Stimulated activated CD8-positive, alpha-beta memory T cell treated with anti-CD3 and anti-CD28 coated beads, Interleukin-2, amount 100 ng/mL, for 1 hour (primary cell): ENCODE measurements at places on chromosomes 12 and 14.

- DNase-seq: no peak
These were observed 215.6 kb downstream of the SLC6A15 start for GRCh38 chr12:84696908-84697540.

DNA sequence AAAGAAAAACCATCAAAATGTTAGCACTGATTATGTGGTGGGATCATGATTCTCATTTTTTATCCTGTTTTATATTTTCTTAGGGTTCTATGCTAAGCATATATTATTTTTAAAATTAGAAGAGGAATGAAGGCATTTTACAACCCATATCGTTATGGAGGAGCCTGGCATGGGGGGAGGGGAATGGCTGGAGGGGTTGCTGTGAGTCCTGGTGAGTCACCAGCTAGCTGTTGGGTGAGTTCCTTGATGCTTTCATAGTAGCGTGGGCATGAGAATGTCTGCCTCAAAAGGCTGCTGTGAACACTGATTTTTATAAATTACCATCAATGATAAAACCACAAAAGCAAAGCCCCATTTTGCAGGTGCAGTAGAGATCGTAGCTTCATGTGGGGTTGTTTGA is 46.9 kb downstream of the C14orf132 start:
- DNase-seq: no peak

- no peak for DNase-seq
These were observed 6.7 kb downstream of the PLD4 start for GRCh38 chr14:104931304-104931770.

DNA sequence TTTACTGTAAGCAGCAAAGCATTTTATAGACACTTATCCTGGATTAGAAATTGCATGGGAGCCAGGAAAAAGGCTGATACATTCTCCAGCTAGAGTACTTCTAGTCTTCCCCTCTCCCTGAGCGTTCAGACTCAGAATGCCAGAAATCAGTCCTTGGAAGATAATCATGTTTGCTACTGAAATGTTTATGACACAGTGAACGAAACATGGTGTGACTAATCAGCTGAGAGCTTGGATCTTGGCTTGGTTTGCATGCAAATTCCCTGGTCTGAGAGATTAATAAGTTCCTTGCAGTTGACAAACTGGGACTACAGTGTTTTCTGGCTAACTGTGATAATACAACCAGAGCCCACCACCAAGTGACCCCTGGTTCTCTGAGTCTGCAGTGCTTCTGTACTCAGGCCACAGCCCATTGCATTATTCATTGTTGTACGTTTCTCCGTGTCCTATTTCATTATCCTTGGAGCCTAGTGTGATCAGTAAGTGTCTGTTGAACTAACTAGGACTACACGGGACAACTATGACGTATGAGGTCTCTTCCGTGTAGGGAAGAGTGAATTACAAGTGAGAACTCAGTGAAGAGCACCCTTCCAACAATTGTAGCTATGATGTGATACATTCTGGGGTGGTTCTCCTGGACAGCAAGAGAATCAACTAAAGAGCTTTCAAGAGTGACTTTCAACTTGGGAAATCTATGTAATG is 34.6 kb upstream of the EVL start:
- DNase-seq: no peak

GRCh38 chr12:1534748-1535147 is 59.6 kb downstream of the FBXL14 start:
- no peak for DNase-seq

GRCh38 chr12:62259631-62259992 is 592 bp upstream of the USP15 start:
- no peak for DNase-seq

DNA sequence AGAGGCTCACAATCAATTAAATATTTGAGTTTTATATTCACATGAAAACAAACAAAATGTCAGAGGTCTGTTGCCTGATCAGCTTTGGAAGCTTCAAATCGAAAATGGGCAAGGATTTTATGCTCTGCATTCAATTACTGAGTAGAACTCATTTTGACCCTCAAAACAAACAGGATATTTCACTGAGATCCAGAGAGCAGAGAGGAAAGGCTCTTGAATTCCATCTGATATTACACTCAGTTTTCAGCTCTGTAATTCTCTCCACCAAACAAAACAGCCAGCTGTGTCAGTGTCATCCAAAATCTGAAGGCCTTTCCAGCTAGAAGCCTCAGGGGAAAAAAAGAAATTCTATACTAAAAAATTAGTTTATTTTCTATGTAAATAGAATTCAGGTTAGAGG is 128.6 kb upstream of the FLRT2 start:
- no peak for DNase-seq

- no peak for DNase-seq
These were observed 61.7 kb upstream of the DDX11 start for GRCh38 chr12:31011746-31012566.

DNA sequence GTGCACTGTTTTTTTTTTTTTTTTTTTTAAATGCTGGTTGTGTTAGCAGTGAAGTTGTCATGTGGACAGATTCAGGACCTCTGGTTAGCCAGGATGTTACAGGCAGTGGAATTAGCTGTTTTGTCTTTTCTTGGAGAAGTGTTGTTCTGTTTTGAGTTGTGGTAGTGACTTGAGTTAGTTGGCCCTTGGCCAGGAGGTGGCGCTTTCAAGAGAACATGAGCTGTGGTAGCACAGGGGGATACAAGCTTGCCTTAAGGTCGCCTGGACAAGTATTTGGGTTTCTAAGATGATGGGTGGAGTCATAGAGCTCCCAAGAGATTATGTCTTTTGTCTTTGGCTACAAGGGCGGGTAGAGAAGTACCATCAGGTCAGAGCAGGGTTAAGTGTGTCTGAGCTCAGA is 33.3 kb upstream of the CCDC198 start:
- DNase-seq: no peak

- no peak for DNase-seq
These were observed 227.1 kb downstream of the MSRB3 start for GRCh38 chr12:65505386-65506121.

GRCh38 chr12:31235868-31236395 is 90.0 kb downstream of the SINHCAF start:
- no peak for DNase-seq

DNA sequence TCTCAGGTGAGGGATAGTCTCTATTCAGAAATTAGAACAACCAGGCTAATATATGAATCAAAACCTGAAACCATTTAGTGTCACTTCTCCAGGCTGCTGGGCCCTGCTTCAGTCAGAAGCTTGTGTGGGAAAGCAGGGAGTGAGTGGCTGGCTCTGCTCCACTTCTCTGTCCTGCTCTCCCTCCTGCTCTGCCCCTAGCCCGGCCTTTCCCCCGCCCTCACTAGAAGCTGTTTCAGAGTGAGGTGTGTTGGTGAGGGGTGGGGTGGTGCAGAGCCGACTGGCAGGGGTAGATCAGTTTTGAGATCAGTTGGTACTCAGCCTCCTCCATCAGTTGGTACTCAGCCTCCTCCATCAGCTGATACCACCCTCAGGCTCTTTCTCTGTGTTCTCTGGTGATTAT is 7.0 kb upstream of the PPP1R1A start:
- DNase-seq: no peak

GRCh38 chr12:82277582-82277981 is 80.6 kb downstream of the CCDC59 start:
- DNase-seq: no peak

- no peak for DNase-seq
These were observed 502 bp downstream of the KIF26A start for GRCh38 chr14:104138718-104139459.

DNA sequence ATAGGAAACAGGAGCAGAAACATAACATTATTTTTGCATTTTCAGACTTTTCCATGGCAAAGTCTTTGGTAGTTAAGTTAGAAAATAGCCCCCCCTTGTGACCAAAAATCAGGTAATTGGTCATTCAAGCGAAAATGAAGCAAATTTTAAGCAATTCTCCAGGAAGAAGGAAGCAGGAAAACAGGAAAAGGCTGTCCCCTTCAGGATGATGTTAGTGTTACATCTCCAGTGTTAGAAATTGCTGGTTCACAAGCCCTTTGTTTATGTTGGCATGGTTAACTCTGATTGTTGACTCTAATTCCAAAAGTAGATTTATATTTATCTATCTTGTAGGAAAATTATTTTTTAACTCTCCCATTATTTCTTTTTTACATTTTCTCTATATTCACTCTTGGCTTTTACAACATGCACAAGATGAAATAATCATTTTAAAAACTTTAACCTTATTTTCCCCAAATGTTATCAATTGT is 18.8 kb upstream of the GAS2L3 start:
- DNase-seq: no peak

- DNase-seq: no peak
These were observed 652 bp upstream of the SELPLG start for GRCh38 chr12:108634341-108634751.

DNA sequence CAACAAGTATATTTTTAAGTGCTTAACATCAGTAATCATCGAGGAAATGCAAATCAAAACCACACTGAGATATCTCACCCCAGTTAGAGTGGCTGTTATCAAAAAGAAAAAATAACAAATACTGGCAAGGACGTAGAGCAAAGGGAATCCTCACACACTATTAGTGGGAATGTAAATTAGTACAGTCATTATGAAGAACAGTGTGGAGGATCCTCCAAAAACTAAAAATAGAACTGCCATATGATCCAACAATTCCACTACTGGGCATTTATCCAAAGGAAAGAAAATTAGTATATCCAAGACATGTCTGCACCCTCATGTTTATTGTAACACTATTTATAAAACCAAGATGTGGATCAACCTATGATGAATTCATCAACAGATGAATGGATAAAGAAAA is 149.0 kb upstream of the PWP1 start:
- DNase-seq: no peak

GRCh38 chr12:91968777-91969171 is 176.9 kb downstream of the BTG1 start:
- DNase-seq: no peak

- DNase-seq: no peak
These were observed 130.1 kb downstream of the PRKCH start for GRCh38 chr14:61451491-61451890.

GRCh38 chr12:105382771-105383622 is 52.5 kb downstream of the C12orf75 start:
- no peak for DNase-seq

- no peak for DNase-seq
These were observed 13.4 kb downstream of the GSG1 start for GRCh38 chr12:13090054-13090453.

DNA sequence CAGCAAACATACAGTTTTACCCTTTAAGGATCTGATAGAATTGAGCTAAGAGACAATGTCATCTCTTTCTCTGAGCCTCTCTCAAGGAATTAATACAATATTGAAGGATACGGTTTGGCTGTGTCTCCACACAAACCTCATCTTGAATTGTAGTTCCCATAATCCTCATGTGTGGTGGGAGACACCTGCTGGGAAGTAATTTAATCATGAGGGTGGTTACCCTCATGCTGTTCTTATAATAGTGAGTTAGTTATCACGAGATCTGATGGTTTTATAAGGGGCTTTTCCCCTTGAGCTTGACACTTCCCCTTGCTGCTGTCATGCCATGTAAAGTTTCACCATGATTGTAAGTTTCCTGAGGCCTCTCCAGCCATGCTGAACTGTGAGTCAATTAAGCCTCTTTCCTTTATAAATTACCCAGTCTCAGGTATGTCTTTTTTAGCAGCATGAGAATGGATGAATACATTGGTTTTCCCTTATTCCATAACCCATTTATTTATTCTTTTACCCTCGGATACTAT is 47.6 kb downstream of the TMEM30B start:
- DNase-seq: no peak

- no peak for DNase-seq
These were observed 17.6 kb upstream of the A2M start for GRCh38 chr12:9133216-9133916.

GRCh38 chr12:19200261-19200660 is 70.7 kb downstream of the PLEKHA5 start:
- no peak for DNase-seq

DNA sequence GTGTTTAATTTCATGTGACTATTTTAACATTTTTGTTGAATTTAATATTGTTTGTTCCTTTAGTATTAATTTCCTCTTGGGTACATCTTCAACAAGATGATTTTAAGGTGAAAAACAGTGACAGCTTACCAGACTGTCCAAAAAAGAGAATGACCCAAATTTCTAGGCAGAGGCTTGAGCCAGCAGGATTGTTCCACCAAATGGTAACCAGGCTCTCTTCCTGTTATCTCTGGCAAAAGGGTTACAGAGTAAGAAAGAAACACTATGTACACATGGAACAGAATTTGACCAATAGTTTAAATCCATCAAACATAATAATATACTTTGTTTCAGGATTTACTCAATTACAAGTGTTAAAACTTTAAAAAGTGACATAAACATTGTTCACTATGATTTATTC is 39.0 kb downstream of the YAF2 start:
- no peak for DNase-seq

GRCh38 chr12:80320121-80320678 is 123.8 kb upstream of the PTPRQ start:
- no peak for DNase-seq

DNA sequence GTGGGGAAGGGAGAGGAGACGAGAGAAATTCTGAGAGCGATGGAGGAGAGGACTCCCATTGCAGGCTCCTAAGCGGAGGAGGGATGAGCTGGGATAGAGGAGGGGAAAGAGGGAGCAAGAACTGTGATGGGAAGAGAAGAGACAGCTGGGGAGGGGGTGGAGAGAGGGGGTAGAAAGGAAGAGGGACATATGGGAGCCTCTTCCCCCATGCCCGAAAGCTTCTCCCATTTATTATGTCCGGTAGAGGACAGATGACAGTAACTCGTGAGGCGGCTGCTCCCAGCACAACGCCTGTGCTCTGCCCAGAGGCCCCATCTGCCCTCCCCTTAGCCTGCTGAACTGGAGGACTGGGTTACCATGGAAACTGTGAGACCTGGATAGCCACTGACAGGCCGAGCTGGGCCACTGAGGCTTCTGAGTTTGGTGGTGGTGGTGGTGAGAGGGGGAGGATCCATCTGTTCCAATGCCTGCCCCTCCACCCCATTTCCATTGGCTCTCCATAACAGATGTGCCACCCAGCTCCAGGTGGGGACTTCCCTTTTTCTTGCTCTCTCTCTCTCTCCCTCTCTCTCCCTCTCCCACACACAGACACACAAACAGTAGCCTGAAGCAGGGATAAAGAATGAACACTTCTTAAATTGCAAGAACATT is 8.3 kb downstream of the CPNE6 start:
- DNase-seq: no peak

DNA sequence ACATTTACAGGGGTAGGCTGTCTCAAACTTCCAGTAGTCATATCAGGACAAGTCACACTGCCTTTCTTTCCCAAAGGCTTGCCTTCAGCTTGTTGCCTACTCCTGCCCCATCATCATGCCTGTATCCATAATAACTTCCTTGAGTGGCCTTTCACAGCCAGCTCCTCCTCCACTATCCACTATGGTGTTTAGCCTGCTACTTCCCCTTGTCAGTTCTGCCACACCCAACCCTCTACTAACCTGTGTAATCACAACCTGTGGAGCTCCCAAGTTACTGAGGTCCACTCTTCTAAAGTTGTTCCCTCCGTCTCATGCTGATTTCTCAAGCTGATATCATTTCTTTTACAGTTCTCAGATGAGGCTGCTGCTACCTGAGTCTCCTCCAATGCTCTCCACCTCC is 159.9 kb downstream of the BMP4 start:
- no peak for DNase-seq

DNA sequence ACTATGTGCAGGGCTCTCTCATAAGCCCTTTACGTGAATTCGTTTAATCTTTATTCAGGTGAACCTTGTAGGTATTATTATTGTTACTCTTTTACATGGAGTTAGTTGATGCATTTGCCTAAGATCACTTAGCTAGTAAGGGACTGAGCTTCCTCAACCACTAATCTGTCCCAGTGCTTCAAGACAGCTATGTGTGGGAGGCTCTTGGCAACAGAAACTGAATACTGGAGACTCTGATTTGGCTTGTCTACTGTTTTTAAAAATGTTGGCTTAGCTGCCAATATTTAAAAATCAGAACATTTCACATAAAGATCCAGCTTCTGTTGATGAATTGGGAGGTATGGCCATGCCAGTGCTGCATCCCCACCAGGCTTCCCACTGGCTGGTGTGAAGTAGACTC is 6.8 kb downstream of the KNTC1 start:
- no peak for DNase-seq
